ENCODE measurements at places on chromosomes 4 and X.
A peak's percentile ranks its signal among the peaks of the same experiment; 100 is the strongest.

DNA sequence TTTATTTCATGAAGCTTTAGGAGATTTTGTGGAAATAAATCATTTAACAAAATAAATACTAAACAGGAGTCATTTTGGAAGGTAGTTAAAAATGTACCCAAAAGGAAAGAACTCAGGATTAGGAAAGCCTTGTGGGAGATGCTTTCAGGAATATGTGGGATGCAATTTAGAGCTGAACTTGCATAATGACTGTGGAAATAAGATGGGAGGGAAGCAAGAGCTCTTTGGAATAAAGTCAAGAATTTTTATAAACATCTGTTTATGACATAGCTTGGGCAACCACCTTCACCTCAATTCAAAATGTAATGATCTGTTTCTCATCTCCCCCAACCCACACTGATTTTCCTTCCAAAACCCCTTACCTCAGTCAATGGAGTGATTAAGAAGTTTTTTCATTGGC is 623.8 kb downstream of the FAT4 start:
- DNase-seq: no peak

DNA sequence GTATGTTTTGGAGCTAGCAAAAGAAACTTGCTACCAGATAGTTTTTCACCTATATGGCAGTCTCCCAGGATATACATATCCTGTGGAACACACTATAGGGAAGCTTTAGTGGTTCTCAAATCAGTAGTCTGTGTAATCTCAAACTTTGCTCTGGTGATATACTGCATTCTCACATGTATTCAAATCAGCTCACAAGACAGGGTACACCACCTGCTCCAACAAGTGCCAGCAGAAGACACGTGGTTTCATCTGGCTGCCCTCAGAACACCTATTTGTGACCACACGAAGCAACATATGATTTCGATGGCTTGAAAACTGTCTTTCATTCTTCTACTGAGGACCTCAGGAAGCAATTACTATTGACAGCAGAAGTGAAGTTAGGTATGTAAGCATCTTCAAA is 37.7 kb downstream of the BCLAF3 start:
- no peak for DNase-seq

DNA sequence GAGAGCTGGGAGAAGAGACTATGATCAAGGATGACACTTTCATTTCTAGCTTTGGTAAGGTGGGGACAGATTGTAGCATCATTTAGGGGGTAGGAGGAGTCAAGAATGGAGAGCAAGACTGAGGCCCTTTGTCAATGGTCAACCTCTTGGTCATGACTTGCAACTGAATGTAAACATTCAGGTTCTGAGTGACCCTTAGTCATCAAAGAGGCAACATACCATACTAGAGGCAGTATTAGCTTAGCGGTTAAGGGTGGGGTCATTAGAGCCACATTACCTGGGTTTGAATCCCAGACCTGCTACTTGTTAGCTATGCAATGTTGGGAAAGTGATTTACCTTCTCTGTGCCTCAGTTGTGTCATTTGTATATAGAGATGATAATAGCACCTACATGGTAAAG is 76.5 kb downstream of the MED28 start:
- DNase-seq: no peak

GRCh38 chrX:49754233-49754857 is 58.6 kb upstream of the PAGE1 start:
- DNase-seq: peak; percentile 5

- peak; percentile 38 for DNase-seq
Measured at GRCh38 chrX:118974088-118974907, at the start of gene LONRF3. Gene LONRF3 (plus strand): TSS chrX:118974618. CDS start chrX:118974781, 163 bp downstream.

DNA sequence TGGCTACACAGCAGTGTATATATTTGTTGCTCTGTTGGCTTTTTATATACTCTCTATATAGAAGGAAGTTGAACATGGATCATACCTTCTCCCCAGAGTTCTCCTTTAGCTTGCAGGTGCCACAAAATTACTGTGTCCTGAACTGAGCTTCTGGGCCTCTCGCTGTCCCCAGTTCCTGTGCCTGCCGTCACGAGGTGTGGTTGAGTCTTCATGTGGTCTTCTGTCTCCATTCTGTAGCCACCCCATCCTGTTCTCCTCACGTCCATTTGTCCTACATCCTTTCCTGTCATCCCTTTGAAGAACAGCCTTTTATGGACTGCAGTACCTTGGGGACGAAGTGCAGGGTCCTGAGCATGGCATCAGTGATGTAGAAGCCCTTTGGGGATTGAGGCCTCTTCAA is 14.5 kb downstream of the TMEM131L start:
- DNase-seq: no peak

GRCh38 chr4:157792716-157793115 is 380.1 kb downstream of the GASK1B start:
- no peak for DNase-seq

DNA sequence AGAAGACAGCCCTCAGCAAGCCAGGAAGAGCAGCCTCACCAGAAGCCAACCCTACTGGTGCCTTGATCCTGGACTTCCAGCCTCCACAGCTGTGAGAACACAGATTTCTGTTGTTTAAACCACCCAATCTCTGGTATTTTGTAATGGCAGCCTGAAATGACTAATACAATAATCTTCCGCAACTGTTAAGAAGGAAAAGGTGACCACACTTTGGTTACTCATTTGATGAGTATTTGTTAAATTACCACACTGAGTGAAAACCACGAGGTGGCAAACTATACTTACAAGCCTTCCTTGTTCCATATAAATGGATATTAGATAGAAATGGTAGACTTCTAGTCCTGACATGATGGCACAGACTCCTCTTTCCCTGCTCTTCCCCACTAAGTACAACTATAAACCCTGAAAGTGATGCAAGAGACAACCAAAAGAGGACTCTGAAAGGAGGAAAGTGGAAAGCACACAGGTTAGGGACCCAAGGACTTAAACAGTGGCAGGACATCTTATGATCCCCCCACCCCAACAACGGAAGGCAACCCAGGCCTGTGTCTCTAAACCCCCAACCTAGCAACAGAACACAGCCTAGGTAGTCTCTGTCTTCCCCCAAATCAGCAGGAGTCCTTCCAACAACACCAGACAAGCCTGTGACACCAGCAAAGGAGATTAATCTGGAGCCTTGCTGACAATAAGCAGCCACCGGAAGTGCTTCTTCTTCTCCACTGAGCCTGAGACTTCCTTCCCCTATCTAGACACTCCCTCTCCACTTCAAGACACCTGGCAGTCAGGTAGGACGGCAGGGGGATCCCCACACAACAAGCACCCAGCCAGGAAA is 12.3 kb downstream of the ZNF182 start:
- DNase-seq: no peak

DNA sequence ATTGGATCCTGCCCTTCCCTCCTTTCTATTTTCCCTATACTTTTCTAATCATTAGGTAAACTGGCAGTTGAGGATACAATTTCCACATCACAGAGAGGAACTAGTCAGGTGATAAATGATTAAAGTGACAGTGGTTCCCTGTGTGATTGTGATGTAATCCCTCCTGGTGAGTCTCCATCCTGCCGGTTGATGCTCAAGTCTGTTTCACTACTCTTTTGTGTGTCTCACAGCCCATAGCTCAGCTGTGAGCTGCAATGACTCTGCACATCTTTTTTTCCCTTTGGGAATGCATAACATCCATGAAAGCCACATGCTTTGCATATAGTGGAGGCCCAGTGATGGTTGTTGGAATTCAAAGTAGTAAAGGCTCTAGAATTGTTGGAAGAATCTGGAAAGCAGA is 60.4 kb downstream of the CCNI start:
- no peak for DNase-seq

GRCh38 chr4:7241597-7242125 is 49.3 kb downstream of the SORCS2 start:
- no peak for DNase-seq

- no peak for DNase-seq
Measured at GRCh38 chrX:21978346-21978745, 37.8 kb downstream of the SMS start.

DNA sequence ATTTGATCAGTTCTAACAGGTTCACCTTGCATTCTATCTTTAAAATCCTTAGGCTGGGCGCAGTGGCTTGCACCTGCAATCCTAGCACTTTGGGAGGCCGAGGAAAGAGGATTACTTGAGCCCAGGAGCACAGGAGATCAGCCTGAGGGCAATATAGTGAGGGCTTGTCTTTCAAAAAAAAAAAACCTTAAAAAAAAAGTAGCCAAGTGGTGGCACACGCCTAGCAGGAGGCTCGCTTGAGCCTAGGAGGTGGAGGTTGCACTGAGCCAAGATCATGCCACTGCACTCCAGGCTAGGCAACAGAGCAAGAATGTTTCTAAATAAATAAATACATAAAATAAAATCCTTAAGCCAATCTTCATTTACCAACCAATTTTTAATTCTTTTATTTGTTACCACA is 75.6 kb downstream of the PRSS12 start:
- DNase-seq: no peak

GRCh38 chr4:28784188-28784587 is 1923.5 kb downstream of the STIM2 start:
- DNase-seq: no peak

- no peak for DNase-seq
Measured at GRCh38 chr4:22348410-22348809, 167.5 kb downstream of the ADGRA3 start.

GRCh38 chrX:97168646-97169045 is 284.9 kb downstream of the RPA4 start:
- DNase-seq: no peak

- DNase-seq: no peak
Measured at GRCh38 chrX:39318506-39319343, 517.5 kb downstream of the MID1IP1 start.

All from stimulated activated CD4-positive, alpha-beta T cell treated with anti-CD3 and anti-CD28 coated beads, Interleukin-15, amount 100 ng/mL, for 1 hour (primary cell).